GOT3 (cell line): ENCODE measurements at places on chromosomes 2 and 18.

DNA sequence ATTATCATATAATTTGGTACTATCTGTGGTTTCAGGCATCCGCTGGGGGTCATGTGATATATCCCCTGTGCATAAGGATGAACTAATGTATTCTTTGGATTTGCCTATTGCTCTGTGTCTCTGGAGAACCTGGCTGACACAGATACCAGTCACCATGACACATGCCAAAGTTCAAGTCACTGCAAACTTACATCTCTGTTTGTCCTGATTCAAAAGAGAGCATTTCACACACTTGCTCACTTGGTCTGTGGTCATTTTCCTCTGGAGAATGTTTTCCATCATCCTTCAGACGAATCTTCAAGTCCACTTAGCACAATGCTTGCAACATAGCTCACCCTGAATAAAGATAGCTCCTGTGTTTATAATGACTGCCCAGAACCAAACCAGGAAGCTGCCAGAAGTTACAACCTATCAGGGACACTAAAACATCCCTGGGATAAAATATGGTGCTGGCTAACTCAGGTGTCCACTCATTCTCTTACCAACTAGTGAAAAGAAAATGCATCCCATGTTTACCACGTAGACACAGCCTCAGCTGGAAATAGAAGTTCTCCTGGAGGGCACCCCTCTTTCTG, 18.1 kb downstream of the SULT1C3 start:
- no peak for DNase-seq

DNA sequence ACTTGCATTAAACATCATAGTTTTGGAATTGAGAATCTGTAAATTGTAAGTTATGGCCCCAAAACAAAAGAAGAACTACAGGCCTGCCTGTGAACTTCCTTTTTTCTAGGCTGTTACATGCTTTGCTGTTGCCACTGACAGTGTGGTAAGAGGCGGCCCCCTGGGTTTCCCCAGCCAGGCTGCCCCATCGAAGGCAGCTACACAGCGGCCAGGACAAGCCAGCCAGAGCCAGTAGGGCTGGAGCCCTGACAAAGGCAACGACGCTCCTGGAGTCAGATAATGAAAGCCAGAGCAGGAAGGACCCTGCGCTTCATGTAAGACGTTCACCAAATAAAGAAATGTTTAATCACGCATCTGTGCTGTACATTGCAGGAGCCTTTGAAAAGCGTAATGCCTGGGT, 55.0 kb downstream of the ANKRD44 start:
- DNase-seq = no peak

DNA sequence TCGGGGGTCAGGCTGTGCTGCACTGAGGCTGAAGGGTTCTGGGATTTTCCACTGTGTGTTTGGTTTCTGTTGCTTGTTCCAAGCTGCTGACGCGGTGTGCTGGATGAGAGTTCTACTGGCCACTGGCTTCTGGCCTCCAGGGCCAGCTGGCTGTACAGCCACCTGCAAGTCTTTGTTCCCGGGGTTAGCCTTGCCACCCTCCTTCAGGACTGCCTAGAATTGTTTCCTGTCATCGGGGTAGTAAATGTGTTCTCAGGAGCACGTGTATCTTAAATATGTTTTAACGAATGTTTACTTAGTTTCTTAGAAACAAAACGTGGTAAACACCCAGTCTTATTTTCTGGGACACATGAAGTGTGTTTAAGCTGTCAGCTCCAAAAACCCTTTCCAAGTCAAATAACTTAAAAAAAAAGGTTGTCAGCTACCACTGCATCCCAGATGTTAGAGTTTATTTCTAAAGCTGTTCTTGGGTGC, 231.2 kb downstream of the AGAP1 start:
- no peak for DNase-seq

GRCh38 chr2:107685421-107685986, 141.2 kb upstream of the RGPD4 start:
- no peak for DNase-seq

DNA sequence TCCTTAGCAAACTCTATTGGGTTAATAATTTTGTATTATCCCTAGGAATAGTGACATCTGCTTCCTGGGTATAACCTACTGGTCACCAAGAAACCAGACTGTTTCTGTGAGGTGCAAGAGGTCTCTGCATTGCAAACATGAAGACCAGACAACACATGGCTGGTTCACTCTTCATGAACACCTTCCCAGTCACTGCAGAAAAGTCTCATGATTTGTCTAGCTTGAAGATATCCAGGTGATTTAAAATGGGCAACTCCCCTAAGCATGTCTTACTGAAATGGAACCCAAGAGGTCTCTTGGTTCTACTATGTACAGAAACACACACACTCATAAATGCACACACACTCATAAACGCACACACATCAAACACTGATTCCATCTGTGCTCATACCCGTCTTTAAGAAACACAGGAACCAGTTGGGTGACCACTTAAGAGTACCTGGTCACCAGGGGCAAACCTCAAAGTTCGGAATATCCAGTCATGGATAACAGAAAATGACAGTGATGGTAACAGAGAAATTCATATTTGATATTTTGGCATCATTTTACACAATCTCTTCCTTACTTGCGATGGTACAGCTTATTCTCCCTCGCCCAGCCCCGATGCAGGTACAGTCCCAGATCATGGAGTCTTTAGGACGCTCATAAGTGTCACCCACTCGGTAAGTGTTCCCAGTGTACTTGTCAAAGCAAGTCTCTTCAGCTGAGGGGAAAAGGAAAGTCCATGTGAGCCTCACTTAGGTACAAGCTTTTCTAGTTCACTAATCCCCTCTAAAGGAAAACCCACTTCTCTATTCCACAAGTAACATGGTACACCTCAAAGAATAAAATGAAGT, 2.9 kb downstream of the FN1 start:
- no peak for DNase-seq

GRCh38 chr2:226862623-226863022, 26.8 kb downstream of the RHBDD1 start:
- DNase-seq = no peak

DNA sequence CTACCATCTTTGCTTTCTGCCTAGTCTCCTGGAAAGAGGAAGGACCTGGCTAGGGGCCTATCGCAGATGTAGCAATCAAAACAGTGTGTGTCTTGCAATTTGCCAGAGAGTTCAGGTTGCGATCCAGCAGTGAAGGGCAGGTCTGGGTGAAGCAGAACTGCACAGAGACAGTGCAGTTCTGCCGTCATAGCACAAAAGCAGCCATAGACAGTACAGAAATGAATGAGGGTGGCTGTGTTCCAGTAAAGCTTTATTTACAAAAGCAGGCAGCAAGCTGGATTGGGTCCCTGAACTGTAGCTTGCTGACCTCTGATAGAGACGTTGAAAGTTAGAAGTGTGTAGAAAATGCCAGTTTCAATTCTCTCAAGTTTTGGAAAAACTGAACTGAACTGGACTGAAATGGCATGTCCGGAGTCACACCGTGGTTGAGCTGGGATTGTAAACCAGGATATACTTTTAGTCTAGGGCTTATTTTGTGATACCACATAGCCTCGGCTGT, 186.8 kb downstream of the LTBP1 start:
- DNase-seq = no peak

DNA sequence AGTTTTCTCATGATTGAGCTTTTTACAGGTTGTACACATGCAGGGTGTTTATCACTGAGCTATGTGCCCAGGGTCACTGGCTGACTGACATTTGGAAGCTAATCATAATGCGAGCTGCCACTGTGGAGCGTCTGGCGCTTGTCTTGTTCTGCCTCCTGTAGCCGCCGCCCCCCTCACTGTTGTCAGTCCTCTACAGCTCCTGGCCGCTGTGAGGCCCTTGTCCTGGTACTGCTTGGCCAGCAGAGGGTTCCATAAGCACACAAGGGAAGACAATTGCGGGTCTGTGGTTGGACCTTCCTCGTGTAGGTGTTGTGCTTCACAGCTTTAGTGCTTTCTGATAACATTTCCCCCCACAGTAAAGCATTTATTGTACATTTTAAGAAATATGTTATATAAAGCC, 105.6 kb upstream of the LDLRAD4 start:
- DNase-seq = no peak

DNA sequence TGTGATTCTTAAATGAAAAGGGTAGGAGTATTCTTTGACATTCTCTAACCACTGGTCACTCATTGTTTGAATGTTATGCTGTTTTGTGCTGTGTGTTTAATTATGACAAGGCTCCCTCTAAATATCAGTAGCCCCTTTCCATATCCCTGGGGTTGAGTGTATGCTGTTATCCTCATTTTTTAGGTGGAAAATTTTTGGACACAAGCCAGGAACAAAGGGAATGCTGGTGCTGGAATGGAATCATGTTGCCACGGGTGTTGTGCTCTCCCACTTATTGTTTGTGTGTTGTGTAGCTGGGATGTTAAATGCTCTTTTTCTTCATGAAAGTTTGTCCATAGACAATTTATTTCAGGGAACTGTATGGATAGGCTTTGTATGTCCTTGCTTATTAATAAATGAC, 43.3 kb downstream of the ZNF532 start:
- no peak for DNase-seq

DNA sequence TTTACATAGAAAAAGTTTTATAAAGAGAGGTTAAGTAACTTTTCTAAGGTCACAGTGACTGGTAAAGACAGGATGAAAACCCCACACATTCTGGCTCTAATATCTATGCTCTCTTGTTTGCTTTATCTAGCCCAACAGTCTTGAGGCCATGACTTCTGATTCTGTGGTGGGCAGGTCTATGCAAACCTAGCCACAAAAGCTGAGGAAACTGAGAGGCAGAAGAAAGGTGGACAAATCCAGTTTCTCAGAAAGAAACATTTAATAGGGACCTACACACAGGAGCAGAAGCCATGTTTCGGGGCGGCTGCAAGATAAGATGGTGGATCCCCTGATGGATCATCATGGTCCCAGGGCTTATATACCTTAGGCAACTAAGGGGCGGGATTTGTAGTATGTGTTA, 21.8 kb downstream of the HSPD1 start:
- no peak for DNase-seq

DNA sequence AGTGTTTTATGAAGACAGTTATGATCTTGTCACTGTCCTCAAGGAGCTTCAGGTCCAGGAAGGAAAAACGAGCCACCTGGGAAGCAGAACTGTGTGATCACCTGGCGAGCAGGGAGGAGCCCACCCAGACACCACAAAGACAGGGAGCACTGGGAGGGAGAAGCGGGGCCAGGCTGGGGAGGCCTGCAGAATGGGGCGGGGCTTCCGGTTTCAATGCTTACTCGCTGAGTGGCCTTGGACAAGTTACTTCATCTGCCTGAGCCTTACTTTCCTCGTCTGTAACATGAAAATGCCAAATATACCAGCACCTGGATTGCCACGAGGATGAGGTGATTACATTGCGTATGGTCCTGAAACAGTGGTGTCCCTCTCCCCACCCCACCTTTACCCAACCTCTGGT, 227.5 kb downstream of the ANKRD30B start:
- no peak for DNase-seq
